ENCODE measurements at places on chromosomes 12 and 14.

DNA sequence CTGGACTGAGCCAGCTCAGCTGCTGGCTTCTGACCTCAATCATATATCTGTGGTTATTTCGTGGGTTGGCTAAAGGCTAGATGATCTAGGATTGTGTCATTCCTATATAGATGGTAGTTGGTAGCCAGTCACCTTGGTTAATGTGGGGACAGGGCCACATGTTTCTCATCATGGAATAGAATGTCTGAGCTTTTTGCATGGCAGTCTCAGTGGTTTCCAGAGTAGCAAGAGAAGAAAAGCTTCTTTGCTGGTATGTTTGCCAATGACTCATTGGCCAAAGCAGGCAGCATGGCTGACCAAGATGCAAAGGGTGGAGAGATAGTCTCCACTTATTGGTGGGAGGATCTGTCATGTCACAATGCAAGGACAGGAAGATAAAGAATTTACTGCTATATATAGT, 746.4 kb upstream of the FLRT2 start:
- H3K27ac ChIP-seq, result no peak overlapping the region
- H3K27me3 ChIP-seq, result no peaks in the 10 kb centered on the region
- no peaks in the 10 kb centered on the region for H3K4me1 ChIP-seq
- no peak overlapping the region for H3K4me3 ChIP-seq
- no peak for DNase-seq

GRCh38 chr12:132340266-132341035, 11.1 kb upstream of the GALNT9 start:
- no peaks in the 10 kb centered on the region for H3K4me1 ChIP-seq
- no peak overlapping the region for H3K4me3 ChIP-seq
- no peaks in the 10 kb centered on the region for H3K36me3 ChIP-seq
- DNase-seq, result no peak
- H3K27me3 ChIP-seq, result no peaks in the 10 kb centered on the region
- H3K27ac ChIP-seq, result no peak overlapping the region

GRCh38 chr12:69479675-69480074, 9.5 kb downstream of the FRS2 start:
- no peaks in the 10 kb centered on the region for H3K27me3 ChIP-seq
- H3K36me3 ChIP-seq, result no peaks in the 10 kb centered on the region
- no peak for DNase-seq
- no peak overlapping the region for H3K4me3 ChIP-seq
- peaks cover 7% of the 10 kb centered on the region for H3K4me1 ChIP-seq

DNA sequence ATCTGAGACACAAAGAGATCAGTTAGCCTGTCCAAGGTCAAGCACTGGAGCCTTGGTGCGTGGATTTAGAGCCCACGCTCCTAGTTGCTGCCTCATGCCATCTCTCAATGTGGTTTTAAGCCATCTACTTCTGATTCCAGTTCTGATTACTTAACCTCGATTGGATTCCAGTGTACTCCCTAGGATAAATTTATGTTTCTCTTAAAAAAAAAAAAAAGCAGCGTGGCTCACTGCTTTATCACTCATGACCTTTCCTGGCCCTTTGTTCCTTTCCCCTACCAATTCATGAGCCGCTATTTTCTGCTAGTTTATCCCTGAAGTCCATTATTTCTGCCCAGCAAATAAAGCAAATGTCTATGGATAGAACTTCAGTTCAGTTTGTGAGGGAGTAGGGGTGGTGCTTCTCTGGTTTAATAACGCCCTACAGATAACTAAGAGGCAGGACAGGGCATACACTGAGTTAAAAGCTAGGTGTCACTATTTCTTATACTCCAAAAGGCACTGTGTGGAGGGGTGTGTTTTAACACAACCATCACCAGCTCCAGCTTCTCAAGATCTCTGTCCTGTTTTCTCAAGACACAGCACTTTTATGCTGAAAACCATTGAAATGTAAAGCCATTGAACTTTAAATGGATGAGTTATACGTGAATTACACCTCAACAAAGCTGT, 9.8 kb upstream of the PARP11 start:
- no peak overlapping the region for H3K4me3 ChIP-seq
- no peaks in the 10 kb centered on the region for H3K27me3 ChIP-seq
- H3K36me3 ChIP-seq, result no peaks in the 10 kb centered on the region
- H3K4me1 ChIP-seq, result no peaks in the 10 kb centered on the region
- H3K27ac ChIP-seq, result no peak overlapping the region

GRCh38 chr12:25585021-25585523, 32.0 kb upstream of the LMNTD1 start:
- H3K27ac ChIP-seq, result no peak overlapping the region
- no peak overlapping the region for H3K4me3 ChIP-seq
- DNase-seq, result no peak
- no peaks in the 10 kb centered on the region for H3K4me1 ChIP-seq

DNA sequence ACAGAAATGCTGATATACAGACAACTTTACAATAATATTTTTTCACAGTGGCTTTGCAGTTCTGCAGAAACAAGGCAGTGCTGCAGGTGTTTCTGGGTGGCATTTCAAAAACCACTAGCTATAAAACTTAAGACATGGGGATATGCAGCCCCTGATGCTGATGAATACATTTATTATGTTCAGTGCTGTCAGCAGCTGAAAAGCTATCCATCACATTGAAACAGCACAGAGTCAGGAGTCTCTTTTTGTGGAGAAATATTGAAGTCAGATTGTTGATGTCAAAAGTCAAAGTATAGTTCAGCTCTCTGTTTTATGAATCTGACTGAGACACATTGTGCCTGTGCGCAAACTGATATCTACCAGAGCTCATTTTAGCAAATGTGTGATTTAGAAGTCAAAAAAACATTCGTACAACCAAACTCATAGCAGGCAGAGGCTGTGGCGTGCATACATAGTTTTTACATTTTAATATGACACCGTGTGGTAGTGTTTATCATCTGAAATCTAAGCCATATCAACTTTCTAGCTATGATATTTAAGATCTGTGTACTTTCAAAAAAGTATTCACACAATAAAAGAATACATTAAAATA, 467.6 kb downstream of the PRKD1 start:
- no peaks in the 10 kb centered on the region for H3K36me3 ChIP-seq
- H3K27me3 ChIP-seq, result no peaks in the 10 kb centered on the region
- no peaks in the 10 kb centered on the region for H3K4me1 ChIP-seq
- no peak for DNase-seq
- H3K4me3 ChIP-seq, result no peak overlapping the region
- H3K27ac ChIP-seq, result no peak overlapping the region

- no peak for DNase-seq
- no peak overlapping the region for H3K27ac ChIP-seq
- H3K27me3 ChIP-seq, result no peaks in the 10 kb centered on the region
- H3K4me3 ChIP-seq, result no peak overlapping the region
Measured at GRCh38 chr12:120010661-120011230, 21.7 kb downstream of the BICDL1 start.

- peaks cover 5% of the 10 kb centered on the region for H3K36me3 ChIP-seq
- no peak for DNase-seq
- peaks cover 11% of the 10 kb centered on the region for H3K4me1 ChIP-seq
- H3K27ac ChIP-seq, result no peak overlapping the region
Measured at GRCh38 chr14:39173198-39173597, 1.9 kb upstream of the PNN start.

DNA sequence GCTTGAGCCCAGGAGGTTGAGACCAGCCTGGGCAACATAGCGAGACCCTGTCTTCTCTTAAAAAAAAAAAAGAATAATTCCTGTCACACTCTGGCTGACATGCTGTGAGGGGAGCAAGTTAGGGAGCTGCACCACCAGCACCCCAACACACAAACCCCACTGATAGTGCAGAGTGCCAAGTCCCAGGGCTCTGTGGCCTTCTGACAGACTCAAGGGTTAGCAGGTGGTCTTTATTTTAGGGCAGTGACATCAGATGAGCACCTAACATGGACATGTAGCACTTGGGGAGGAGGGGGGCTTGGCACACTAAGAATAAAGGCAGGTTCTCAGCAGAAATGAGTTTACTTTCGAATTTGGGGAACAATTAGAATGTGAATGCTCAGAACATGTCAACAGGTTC, 6.8 kb downstream of the USP5 start:
- DNase-seq, result no peak
- peaks cover 86% of the 10 kb centered on the region for H3K36me3 ChIP-seq
- no peak overlapping the region for H3K4me3 ChIP-seq
- H3K27me3 ChIP-seq, result no peaks in the 10 kb centered on the region
- no peaks in the 10 kb centered on the region for H3K4me1 ChIP-seq

GRCh38 chr12:80747800-80748199, 31.1 kb downstream of the MYF5 start:
- DNase-seq, result no peak
- no peak overlapping the region for H3K4me3 ChIP-seq
- H3K27me3 ChIP-seq, result no peaks in the 10 kb centered on the region
- H3K36me3 ChIP-seq, result no peaks in the 10 kb centered on the region

DNA sequence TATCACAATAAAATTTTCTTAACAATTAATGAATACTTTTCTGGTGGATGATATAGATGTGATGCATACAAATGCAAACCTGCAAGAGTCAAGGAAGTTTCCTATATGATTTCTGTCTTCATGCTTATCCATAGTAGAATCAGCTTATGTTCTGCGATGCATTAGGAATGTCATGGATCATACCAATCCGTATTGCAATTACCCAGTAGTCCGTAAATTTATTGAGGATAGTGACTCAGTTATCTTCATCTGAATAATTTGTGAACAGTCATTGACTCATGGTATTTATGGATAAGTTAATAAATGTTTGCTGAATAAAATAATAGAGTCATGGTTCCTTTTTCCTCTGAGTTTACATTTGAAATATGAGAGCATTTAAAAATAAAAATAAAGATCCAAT, 483.4 kb downstream of the LRFN5 start:
- H3K4me1 ChIP-seq, result no peaks in the 10 kb centered on the region
- DNase-seq, result no peak
- H3K36me3 ChIP-seq, result no peaks in the 10 kb centered on the region

GRCh38 chr14:100030452-100031153, 34.6 kb upstream of the EVL start:
- no peaks in the 10 kb centered on the region for H3K36me3 ChIP-seq
- DNase-seq, result no peak
- no peak overlapping the region for H3K4me3 ChIP-seq
- no peaks in the 10 kb centered on the region for H3K4me1 ChIP-seq
- H3K27me3 ChIP-seq, result no peaks in the 10 kb centered on the region

- peaks cover 3% of the 10 kb centered on the region for H3K4me1 ChIP-seq
- no peaks in the 10 kb centered on the region for H3K36me3 ChIP-seq
- H3K27me3 ChIP-seq, result no peaks in the 10 kb centered on the region
Measured at GRCh38 chr14:96204151-96205058, at the start of gene BDKRB2. Gene BDKRB2 (plus strand): TSS chr14:96204839. CDS start chr14:96237108, 32,269 bp downstream.

- H3K4me3 ChIP-seq, result no peak overlapping the region
- peak overlapping the region; percentile 18 for H3K27ac ChIP-seq
- DNase-seq, result no peak
- H3K36me3 ChIP-seq, result peaks cover 2% of the 10 kb centered on the region
Measured at GRCh38 chr12:91177381-91177780, 5.2 kb downstream of the DCN start.

GRCh38 chr12:14442221-14442881, 76.9 kb downstream of the ATF7IP start:
- H3K27me3 ChIP-seq, result no peaks in the 10 kb centered on the region
- H3K27ac ChIP-seq, result no peak overlapping the region
- H3K36me3 ChIP-seq, result peaks cover 24% of the 10 kb centered on the region
- no peak overlapping the region for H3K4me3 ChIP-seq

All from small intestine (tissue), 16 donors.